ENCODE measurements at places on chromosomes 2 and 18.

DNA sequence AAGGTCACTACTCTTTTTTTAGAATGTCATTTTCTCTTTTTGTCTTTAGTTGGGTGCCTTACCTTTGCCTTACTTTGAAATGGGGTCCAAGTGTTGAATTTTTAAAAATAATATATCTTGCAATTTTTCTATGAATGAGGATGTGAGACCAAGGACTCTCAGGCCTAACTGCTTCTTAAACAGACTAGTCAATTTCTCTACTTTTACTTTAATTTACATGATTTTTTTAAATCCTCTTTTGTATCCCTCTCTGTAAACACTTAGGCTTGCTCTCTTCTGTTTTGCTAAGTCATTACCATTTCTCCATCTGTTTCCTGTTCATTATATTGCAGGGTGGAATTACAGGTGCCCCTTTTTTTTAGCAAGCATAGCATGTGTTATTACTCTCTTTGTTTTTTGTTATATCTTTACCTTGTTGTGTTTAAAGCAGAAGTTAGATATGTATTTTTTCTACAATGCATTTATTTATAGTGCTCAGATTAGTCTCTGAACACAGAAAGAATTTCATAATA, 261.8 kb downstream of the SPAG16 start:
- DNase-seq = no peak

GRCh38 chr18:49123431-49123830, 172.7 kb upstream of the SMAD7 start:
- no peak for DNase-seq

GRCh38 chr2:113263546-113263945, 15.2 kb downstream of the PAX8 start:
- no peak for DNase-seq

GRCh38 chr18:41966943-41967342, 11.9 kb downstream of the PIK3C3 start:
- DNase-seq = no peak

- DNase-seq = no peak
These were observed 34.2 kb upstream of the YPEL5 start for GRCh38 chr2:30112561-30112960.

DNA sequence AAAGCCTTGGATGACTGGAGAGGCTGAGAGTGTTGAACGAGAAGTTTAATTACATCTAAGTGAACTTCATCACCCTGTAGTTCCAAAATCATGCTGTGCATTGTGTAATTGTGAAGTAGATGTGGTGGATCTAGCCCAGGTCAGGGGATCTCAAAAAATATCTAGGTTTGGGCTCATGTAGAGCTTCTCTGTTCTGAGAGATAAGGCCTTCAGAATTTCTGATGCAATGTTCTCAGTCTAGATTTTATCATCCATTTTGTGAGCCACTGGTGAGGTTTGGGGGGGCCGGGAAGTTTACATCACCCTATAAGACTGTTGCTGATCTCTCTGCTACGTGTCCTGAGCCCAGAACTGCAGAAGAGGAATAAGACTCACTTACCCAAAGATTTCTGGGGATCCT, 719.4 kb downstream of the SOCS6 start:
- DNase-seq = no peak
